NCI-H2171 treated with DMSO at 0.1 percent for 48 hours (cell line): ENCODE measurements at places on chromosomes 7 and 10.

GRCh38 chr10:105759669-105760068, 1118.6 kb downstream of the SORCS3 start:
- no peak for DNase-seq

- DNase-seq: peak; percentile 71
These were observed 254.3 kb downstream of the CDK14 start for GRCh38 chr7:90850471-90850870.

DNA sequence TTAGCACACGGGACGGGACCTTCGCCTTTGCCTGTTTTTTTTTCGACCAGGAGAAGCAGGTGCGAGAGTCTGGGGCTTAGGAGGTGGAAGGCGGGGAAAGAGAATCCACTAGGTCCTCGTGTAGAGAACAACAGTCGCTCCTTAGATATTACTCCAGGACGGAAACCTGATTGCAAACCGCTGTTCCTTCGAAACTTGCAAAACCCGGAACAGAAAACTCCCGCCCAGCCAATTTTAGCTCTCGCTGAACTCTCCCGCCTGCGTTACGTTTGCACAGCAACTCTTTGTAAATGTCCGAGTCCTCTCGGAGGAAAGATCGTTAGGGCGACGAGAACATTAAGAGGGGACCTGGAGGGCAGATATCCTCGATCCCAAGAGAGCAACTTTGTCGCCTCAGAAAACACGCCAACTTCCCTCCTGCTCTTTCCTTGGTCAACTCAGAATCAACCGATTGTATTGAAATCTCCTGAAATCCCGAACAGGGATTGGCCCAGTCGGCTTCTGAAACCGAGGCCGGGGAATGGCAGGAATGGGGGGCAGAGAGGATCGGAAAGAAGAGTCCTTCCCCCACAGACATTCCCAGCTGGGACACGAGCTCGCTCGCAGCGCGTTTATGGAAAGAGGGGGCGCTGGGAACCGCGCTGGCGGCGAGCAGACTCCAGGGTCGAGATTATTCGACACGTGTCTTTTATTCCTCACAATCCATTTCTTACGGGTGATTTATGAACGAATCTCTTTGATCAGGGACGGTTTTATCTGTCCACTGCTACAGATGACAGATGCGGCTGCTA, 9.9 kb downstream of the TWIST1 start:
- DNase-seq: no peak

DNA sequence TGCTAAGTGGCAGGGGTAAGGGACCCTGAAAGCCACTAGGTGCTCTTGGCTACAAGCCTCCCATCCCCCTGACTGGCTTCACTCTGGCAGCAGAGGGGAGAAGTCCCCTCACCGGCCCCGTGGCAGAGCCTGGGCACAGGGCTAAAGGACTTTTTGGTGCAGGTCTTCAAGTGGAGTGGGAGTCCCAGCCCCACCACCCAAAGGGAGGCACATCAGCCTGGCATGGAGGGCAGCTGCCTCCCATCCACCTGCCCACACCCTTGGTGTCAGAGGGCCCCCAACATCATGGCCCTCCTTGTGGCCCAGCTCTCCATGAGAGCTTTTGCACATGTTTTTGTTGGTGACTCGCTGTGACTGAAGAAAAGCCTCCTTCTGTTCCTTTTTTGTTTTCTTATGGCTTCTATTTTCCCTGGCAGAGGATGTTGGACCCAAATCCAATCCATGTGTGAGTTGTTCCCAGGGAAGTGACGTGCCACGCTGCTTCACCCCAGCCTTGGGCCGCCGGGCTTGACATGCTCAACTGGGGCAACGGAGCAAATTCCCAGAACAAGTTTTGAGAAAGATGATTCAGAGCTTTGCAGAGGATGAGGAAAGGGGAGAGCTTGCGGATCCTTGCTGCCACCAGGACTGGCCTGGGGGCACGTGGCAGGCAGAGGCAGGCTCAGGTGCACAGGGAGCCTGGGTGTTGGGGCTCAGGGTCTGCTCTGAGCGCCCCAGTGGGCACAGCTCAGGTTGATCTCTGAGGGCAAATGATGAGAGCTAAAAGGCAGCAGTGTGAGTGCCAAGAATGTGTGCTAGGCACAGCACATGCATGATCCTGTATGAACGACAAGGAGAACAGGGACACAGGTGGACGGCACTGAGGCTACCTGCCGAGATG, 1.9 kb upstream of the AEBP1 start:
- DNase-seq: no peak

GRCh38 chr7:79789584-79790345, 336.3 kb upstream of the MAGI2 start:
- no peak for DNase-seq

DNA sequence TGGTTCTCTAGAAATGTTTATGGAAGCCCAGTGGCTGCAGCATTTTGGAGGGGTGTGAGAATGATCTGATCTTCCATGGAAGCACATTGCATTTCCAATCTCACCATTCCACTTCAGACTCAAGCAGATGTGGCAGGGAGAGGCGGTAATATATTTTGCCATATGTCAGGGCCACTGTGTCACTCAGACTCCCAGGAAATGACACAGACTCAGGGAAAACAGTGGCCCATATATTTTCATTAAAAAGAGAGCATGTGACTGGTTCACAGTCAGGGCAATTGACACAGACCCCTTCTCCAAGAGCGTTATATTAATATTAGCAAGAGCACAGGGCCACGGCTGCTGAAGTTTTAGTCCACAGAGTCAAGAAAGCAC, 149.3 kb upstream of the NRP1 start:
- DNase-seq: peak; percentile 64

DNA sequence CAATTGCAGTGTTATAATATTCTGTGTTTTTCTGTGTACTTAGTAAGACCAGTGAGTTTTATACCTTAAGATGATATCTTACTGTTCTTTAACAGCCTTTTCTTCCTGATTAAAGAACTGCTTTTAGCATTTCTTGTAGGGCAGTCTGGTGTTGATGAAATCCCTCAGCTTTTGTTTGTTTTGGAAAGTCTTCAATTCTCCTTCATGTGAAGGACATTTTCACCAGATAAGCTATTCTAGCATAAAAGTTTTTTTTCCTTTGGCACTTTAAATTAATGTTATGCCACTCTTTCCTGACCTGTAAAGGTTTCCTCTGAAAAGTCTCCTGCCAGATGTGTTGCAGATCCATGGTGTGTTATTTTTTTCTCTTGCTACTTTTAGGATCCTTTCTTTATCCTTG, 1059.8 kb downstream of the LRMDA start:
- DNase-seq: no peak

DNA sequence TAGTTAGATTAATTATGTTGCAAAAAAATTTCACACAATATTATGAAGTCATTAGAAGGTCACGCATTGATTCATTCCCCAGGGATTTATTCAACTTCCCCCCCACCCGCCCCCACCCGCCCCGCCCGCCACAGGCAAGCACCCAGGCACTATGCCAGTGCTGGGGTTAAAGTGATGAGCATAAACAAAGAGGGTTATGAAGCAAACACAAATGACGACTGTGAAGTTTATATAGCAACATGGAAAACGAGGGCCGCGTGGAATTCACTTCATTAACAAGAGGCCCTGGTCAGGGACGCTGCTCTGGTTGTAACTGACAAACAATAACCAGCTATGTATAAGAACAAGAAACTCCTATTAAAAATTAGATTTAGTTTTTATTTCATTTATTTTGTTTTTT, 656.5 kb upstream of the COBL start:
- DNase-seq: no peak

- DNase-seq: no peak
These were observed 148.5 kb downstream of the UBE2H start for GRCh38 chr7:129804111-129804889.

DNA sequence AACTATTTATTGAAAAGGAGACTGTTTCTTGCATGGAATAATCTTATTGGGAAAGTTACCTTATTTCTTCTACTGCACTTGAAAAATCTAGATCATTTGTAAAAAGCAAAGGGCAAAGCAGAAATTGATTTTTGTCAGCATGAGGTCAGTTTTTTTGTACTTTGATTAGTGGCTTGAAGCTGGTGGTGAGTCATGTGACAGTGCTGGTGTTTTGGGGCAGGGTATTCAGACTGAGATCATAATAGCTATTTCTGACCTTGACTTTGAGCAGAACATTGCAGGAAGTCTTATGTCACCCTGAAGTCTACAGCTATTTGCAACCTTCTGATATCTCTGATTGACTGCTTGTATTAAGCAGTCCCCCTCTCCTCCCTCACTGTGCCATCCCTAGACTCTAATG, 66.3 kb upstream of the SORCS3 start:
- DNase-seq: no peak

DNA sequence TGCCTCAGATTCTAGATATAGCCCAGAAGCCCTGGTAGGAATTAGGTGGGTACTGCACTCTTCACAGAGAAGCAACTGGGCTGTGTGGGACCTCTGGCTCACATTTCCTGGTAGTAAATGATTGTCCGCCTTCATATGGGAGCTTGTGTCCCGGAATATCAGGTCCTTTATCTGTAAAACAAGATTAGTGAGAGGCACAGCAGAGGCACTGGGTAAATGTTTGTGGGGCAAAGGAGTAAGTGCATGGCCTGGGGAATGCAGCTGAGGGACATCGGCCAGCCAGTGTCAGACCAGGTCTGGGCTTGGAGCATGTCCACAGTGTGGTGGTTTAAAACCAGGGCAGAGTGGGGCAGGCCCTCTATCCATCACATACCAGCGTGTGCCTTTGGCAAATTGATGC, 323.3 kb upstream of the ZMIZ1 start:
- no peak for DNase-seq

GRCh38 chr7:115724400-115725056, 306.0 kb downstream of the TFEC start:
- DNase-seq: peak; percentile 89

GRCh38 chr7:84949501-84949900, 237.4 kb downstream of the SEMA3D start:
- no peak for DNase-seq

- peak; percentile 63 for DNase-seq
These were observed 231.4 kb downstream of the BMPER start for GRCh38 chr7:34136698-34137097.

DNA sequence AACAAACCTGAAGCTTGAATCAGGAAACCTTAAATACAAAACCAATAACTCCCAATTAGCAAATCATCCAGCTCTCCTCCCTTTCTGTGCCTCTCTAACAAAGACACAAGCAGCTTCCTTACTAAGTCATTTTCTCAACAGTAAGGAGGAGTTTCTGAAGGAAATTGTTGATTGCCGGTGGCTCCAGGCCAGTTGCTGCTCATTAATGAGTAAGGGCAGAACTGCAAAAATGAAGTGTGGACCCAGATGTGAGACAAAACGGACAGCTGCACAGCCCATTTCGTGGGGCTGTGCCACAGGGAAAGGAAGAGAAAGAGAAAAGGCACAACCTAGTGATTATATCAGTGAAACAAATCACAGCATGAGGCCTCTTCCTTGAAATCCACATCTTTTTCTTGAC, 42.8 kb upstream of the RHOBTB1 start:
- DNase-seq: no peak
